ENCODE measurements at places on chromosomes 1 and 21.

DNA sequence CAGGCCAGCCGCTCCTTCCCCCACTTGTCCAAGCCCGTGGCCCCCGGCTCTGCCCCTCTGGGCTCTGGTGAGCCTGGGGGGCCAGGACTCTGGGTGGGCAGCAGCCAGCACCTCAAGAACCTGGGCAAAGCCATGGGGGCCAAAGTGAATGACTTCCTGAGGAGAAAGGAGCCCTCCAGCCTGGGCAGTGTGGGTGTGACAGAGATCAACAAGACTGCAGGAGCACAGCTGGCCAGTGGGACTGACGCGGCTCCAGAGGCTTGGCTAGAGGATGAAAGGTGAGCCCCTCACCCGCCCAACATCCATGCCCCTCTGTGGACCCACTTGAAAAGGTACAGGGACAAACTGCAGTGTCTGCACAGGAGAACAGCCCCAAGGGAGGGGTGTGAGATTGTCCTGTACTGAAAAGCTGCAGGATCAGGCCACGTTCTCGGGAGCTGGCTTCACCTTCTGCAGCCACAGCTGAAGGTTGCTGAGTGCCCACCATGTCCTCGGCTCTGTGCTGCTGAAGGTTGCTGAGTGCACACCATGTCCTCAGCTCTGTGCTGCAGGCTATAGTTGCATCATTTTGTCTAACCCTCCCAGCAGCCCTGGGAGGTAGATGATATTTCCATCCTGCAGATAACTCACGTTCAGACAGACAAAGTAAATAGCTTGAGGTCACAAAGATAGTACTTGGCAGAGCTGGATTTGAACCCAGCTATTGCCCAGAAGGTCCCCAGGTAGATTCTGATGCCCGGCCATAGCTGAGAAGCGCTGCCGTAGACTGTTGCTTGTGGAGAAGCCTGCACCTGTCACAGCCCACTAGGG lies 618 bp downstream of the C1orf226 start:
- no peak for DNase-seq

DNA sequence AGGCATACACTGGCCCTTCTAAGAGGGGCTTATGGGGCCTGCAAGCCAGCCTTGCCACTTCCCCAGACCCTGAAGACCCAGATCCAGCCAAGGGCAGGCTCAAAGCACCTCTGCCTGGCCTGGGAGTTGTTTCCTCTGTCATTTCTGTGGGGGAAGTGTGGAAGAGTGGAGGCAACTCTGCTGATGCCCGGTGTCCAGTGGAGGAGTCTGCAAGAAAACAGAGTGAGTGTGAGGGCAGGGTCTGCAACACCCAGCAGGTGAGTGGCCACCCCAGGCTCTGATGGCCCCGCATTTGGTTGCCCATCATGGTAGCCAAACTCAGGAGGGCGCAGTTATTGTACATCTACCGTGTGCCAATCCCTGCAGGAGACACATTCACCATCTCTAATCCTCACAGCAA lies 8.4 kb downstream of the CLEC20A start:
- no peak for DNase-seq

DNA sequence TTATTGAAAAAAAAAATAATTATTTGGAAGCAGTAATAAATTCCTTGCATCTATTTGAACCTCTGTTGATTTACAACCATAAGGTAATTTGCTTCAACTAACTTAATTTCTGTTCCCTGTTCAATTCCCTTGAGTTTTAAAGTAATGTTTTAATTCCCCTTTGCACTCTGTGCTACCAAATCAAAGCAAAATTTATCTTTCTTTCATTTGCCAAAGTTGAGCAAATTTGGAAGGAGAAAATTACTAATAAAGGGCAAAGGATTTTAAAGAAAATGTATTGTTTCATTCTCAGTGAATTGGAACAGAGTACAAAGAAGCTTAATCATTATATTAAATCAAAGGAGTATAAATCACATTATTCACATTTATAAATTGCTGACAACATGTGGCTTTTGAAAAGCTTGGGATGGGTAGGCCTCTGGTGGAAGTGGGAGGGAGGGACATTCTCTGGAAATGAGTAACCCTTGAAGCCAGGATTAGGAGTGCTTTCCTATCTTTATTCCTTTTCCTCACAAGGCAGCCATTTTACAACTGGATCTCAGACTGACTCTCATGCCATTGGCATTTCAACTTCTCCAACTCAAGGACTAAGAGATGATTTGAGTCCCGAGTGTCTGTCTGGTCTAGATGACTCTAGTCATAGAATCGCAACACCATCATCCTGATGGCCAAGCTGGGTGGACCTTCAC lies 331.6 kb upstream of the DUSP10 start:
- no peak for DNase-seq

DNA sequence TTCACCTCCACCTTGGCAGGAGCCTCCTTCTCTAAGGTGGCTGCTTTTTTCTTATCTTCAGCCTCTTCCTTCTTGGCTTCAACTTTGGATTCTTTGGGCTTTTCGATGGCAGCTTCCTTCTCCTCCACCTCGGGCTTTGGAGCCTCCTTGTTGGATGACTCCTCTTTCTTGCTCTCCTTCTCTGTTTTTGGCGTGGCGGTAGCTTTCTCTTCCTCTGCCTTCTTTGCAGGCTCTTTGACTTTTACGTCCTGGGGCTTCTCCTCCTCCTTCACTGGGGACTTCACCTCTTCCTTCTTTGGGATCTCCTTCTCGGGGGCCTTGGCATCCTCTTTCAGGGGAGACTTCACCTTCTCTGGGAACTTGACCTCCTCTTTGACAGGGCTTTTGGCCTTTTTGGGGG lies 13.9 kb upstream of the CD2 start:
- DNase-seq = no peak

- DNase-seq = no peak
Measured at GRCh38 chr21:41865002-41865777, 14.0 kb downstream of the PRDM15 start.

DNA sequence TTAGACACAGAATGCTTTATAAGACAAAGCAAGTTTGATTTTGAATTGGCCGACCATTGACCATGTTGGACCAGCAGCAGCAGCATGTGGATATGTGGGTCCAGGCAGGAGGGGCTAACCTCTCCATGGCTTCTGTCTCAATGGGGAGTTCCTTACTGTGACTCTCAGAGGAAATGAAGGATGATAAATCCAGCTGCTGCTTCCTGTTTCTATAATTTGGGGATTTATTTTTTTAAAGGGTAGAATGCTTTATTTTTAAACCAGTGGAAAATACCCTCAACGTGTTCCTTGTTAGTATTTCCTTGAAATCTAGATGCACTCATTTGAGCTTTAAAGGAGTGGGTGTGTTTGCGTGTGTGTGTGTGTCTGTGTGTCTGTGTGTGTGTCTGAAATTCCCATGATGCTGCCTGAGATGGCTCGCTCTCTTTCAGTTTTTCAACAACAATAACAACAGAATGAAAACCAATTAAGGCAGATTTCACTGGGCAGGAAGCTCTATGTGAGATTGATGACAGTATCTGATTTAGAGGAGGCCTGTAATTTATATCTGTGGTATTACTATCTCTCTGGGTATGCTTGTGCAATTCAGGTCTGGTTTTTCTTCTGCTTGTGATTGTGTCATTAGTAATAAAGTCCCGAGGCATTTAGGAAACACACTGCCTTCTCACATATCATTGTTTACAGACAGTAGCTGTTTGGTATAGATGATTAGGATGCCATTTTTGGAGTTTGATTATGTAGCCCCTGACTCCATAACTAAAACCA lies 86.1 kb upstream of the ZNF326 start:
- DNase-seq = no peak

- no peak for DNase-seq
Measured at GRCh38 chr1:245800901-245801605, 646.3 kb downstream of the KIF26B start.

DNA sequence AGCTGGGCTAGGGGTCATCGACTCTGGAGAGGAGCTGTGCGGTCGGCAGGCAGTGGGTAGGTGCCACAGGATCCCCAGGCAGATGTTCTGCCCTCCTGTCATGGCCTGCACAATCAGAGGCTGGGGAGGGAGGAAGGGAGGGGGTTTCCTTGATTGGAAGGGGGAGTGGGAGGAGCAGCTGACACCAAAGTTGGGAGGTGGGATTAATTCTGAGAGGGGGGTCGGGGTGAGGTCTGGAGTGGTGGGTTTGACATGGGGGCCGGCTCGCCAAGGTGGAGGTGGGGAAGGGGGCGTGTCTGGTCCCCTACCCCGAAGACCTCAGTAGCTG lies 651 bp upstream of the HPCA start:
- DNase-seq = no peak

- no peak for DNase-seq
Measured at GRCh38 chr1:5632224-5632623, 360.0 kb downstream of the NPHP4 start.

All from activated effector memory CD4-positive, alpha-beta T cell treated with Interleukin-2 at 50 U/mL for 16 hours (primary cell).